ENCODE measurements at places on chromosomes 13 and 19. TPM values are rescaled to one million over a fixed set of nuclear protein-coding genes. Genes with fewer than 3 reads are reported as not detected.
A peak's percentile ranks its signal among the peaks of the same experiment; 100 is the strongest.

Gene CELF5
- not detected for total RNA-seq

Gene TBXA2R
- total RNA-seq = 0.61 TPM

Gene BICRA
- 25.4 TPM for total RNA-seq

Gene PRR19
- total RNA-seq = not detected

- DNase-seq = peak; percentile 96
These were observed at the start of gene ZNF121 for GRCh38 chr19:9584073-9584833. Gene ZNF121 (minus strand): TSS chr19:9584504. CDS start chr19:9568097, 16,407 bp downstream.

Gene SMIM17
- total RNA-seq = not detected

GRCh38 chr19:54133312-54133956, 4.1 kb upstream of the CNOT3 start:
- DNase-seq = no peak

DNA sequence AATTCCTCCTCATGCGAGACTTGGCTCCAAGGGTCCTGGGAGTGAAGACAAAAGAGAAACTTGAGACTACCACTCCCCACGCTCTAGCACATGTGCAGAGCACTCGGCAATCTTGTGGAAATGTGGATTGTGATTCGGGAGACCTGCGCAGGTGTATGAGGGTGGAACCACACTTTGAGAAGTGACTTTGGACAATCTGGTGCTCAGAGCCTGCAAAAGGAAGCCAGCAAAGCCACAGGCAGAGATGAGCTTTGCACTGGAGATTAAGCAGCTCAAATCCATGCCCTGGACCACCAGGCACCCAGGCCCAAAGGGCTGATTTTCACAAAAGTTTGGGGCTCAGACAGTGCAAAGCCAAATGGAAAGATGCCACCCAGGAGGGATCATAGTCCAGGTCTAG, 162.5 kb upstream of the TSHZ3 start:
- no peak for DNase-seq

- DNase-seq = no peak
These were observed 1289.4 kb downstream of the PCDH9 start for GRCh38 chr13:65940720-65941119.

DNA sequence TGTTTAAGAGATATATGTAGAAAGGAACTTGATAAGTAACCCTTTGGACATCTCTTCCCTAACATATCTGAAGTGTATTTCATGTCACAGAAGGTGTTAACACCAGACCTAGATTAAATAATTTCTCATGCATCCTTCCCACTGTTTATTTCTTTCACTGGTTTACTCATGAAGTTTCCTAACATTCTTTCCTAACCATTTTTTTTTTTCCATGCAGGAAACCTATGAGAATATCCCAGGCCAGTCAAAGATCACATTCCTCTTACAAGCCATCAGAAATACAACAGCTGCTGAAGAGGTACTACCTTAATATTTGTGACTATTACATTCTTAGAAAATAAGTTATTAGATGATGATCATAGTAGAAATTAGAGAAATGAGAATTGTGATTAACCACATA, 28.8 kb downstream of the IPO5 start:
- DNase-seq = no peak

DNA sequence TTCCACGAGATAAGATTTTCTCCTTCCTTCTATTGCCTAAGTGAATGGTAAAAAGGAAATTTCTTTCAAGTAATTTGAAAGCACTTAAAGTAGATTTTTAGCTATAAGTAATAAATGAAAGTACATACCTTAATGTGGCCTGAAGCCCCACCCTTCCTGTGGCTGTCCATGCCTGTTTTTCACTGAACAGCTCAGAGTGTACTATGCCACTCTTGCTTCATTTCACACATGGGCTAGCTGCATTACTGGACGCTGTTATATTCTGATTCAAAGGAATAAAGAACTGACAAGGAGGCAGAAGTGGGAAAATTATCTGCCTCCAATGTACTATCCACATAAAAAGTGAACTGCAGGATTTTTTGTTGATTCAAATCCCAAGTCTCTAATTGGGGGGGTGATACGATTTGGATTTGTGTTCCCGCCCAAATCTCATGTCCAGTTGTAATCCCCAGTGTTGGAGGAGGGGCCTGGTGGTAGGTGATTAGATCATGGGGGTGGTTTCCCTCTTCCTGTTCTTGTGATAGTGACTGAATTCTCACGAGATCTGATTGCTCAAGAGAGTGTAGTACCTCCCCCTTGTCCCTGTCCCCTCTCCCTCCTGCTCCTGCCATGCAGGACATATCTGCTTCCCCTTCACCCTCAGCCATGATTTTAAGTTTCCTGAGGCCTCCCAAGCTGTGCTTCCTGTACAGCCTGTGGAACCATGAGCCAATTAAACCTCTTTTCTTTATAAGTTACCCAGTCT, 154.7 kb upstream of the SGCG start:
- DNase-seq = no peak

Gene NXNL1
- not detected for total RNA-seq

Gene FAM216B
- total RNA-seq = not detected

GRCh38 chr19:1455002-1455335, 5.0 kb downstream of the APC2 start:
- DNase-seq = no peak

Gene CERS4
- total RNA-seq = 105 TPM

Gene MBD3L1
- total RNA-seq = not detected

- DNase-seq = peak; percentile 85
These were observed 37.8 kb downstream of the TNFSF14 start for GRCh38 chr19:6632002-6632621.

- DNase-seq = no peak
These were observed 139.3 kb downstream of the IRS2 start for GRCh38 chr13:109647053-109647452.

Gene TUBB4A
- 17.0 TPM for total RNA-seq

GRCh38 chr13:28376604-28377003, 118.3 kb downstream of the FLT1 start:
- no peak for DNase-seq

DNA sequence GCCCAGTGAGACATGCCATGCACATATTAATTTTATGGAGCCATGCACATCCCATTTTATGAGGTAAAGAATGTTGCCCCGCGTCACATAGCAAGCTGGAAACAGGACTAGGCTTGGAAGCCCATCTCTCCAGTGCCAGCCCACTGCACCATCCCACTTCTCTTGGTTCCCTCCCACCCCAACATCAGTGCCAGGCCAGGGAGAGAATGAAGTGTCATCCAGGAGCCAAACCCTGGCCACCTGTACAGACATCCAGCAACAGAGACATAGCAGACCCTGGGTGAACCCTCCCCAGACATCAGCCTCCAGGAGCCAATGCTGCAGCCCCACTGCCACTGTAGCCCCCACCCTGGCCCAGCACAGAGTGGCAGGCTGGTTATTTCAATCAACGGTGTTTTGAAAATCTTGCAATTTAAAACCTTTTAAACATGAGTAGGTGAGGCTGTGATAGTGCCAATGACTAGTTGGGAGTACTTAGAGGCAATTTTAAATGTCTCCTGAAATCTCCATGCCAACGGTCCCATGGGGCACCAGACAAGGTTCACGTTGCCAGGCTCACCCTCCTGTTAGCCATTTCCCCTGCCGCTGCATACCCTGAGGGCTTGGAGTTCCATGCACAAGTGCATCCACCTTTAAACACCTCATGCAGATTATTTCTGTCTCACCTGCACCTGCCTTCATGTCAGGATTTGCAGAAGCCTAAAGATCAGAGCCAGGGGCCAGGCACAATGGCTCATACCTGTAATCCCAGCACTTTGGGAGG, 34.7 kb downstream of the VSTM2B start:
- DNase-seq = no peak

Gene LRP3
- total RNA-seq = 21.4 TPM

DNA sequence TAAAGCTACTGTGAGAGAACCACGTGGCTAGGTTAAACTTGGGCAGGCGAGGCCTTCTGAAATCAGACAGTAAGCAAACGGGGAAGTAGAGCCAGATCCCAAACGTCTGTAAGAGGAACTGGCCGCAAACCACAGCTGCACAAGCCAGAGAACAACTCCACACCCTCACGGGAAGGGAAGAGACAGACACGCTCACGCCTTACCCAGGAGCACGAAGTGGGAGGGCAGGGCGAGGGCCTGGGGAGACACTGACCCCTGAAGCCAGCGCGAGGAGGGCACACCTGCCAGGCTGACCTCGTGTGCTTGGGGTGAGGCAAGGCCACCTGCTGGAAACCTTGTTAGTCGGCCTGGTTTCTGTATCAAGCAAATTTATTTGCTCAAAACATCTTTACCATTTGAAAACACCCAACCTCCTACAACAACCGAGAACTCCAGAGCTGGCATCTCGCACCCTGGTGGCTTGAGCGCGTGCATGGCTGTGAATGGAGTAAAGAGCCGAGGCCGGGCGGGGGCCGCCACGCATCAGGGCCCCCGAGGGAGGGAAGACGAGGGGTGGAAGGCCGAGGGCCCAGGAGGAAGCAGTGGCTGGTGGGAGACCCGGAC, 7.3 kb downstream of the POLR2E start:
- no peak for DNase-seq

Gene IGFL3
- 19.9 TPM for total RNA-seq

DNA sequence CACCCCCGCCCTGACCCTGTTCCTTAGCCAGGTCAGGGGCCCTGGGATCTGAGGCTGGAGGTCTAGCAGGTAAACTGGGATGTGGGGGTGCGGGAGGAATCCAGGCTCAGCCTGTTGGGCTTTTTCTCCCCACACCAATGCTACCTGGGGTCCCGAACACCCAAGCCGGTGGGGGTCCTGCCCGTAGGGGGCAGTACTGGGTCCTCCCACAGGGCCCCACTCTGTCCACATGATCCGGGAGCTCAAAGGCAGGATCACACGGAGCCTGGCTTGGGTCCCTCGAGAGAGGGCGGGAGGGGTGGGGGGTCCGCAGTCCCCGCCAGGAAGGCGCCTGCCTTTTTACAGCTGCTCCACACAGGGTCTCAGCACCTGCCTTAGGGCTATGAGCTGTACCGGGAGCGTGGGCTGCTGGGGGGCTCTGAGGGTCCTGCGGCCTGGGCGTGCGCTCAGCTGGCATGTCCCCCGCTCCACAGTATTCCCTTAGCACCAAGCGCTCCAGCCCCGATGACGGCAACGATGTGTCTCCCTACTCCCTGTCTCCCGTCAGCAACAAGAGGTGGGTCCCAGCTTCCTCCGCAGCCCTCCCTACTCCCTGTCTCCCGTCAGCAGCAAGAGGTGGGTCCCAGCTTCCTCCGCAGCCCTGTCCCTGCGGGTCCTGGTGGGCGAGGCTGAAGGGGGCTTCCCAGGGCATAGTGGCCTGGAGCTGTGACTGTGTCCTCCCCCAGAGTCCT, 12.3 kb upstream of the TEKTIP1 start:
- DNase-seq = no peak

Gene OR7D2
- not detected for total RNA-seq

GRCh38 chr19:15885919-15886318, 12.0 kb downstream of the CYP4F2 start:
- DNase-seq = no peak

Gene SBK2
- not detected for total RNA-seq

Gene GRAMD1A
- total RNA-seq = 12.6 TPM

Gene TUBA3C
- total RNA-seq = not detected

Gene SPATA13
- total RNA-seq = 57.7 TPM

- no peak for DNase-seq
These were observed 1.2 kb upstream of the CDC34 start for GRCh38 chr19:530134-531008.

DNA sequence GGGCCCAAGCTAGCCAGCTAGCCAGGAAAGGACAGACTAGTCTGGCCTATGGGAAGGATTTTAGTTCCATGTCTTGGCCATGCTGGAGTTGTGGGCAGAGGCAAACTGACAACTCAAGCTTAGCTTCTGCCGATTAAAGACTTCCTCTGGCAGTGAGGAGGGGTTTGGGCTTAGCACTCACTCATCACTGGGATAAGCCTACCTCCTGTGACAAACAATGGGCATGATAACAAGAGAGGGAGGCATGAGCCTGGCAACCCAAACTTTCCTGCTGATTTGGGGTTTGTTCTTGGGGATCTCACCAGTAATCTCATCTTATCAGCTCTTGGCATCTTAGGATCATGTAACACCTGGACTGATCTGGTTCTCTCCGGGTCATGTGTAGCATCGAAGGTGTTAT, 83.6 kb downstream of the KL start:
- DNase-seq = no peak

GRCh38 chr13:113106711-113107351, 1.2 kb downstream of the F7 start:
- no peak for DNase-seq

Gene ONECUT3
- not detected for total RNA-seq

- peak; percentile 84 for DNase-seq
These were observed 16.1 kb downstream of the ZNF816 start for GRCh38 chr19:52946322-52947310.
